ENCODE measurements at places on chromosomes 7 and 10. TPM values are rescaled to one million over a fixed set of nuclear protein-coding genes. Genes with fewer than 3 reads are reported as not detected.

The AQP1 gene
- not detected for total RNA-seq

- no peak for DNase-seq
These were observed 47.5 kb downstream of the ZNF467 start for GRCh38 chr7:149725916-149726315.

The LDB3 gene
- total RNA-seq = not detected

DNA sequence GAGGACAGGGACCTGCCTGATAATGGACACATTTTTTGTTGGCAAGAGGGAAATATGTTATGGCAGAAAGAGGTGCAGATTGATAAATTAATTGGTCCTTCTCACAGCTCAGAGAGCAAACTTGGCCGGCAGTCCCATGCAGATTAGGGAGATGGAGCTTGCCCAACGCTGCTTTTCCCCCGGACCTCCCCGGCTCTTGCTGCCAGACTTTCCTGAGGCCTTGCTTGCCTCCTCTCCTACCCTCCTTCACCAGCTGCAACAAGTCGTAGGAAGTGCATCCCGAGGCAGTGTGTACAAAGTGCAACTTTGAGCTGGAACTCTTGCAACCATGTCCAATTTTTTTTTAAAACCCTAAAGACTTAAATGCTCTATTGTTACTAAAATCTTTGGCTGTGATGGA is 215.5 kb downstream of the LRMDA start:
- DNase-seq = no peak

- no peak for DNase-seq
These were observed 1.8 kb downstream of the GDI2 start for GRCh38 chr10:5811387-5811821.

- DNase-seq = no peak
These were observed 6.4 kb downstream of the LFNG start for GRCh38 chr7:2525658-2526630.

The CPA4 gene
- total RNA-seq = not detected

The VPS41 gene
- total RNA-seq = 63.6 TPM

The TRIM50 gene
- total RNA-seq = not detected

- no peak for DNase-seq
These were observed 87.9 kb upstream of the PLXDC2 start for GRCh38 chr10:19728376-19728775.

- no peak for DNase-seq
These were observed 10.4 kb downstream of the TWIST1 start for GRCh38 chr7:19107081-19107355.

GRCh38 chr10:113495553-113495952 is 57.3 kb upstream of the HABP2 start:
- no peak for DNase-seq

The SLC37A3 gene
- 98.3 TPM for total RNA-seq

The ZNF485 gene
- 6.5 TPM for total RNA-seq

The ALOX5 gene
- total RNA-seq = 0.21 TPM

The CFTR gene
- total RNA-seq = not detected

DNA sequence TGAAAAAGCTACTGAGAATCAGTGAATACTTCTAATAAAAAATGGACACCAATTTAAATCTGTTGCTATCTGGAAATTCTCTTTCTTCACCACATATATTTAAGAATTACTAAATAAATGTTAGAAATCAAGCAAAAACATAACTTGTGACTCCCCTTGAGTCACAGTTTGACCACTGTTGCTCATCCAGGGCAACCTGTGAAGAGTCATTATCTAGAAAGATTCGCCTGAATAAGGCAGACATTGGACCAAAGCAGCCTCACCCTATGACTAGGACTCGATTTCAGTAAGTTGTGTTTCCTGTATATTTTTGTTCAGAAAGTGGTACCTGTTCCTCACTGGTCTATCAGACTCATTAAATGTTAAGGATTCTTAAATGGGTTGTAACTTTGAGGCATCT is 572.4 kb downstream of the ATRNL1 start:
- no peak for DNase-seq

- DNase-seq = no peak
These were observed 8.0 kb downstream of the FRMPD2 start for GRCh38 chr10:48266528-48266927.

DNA sequence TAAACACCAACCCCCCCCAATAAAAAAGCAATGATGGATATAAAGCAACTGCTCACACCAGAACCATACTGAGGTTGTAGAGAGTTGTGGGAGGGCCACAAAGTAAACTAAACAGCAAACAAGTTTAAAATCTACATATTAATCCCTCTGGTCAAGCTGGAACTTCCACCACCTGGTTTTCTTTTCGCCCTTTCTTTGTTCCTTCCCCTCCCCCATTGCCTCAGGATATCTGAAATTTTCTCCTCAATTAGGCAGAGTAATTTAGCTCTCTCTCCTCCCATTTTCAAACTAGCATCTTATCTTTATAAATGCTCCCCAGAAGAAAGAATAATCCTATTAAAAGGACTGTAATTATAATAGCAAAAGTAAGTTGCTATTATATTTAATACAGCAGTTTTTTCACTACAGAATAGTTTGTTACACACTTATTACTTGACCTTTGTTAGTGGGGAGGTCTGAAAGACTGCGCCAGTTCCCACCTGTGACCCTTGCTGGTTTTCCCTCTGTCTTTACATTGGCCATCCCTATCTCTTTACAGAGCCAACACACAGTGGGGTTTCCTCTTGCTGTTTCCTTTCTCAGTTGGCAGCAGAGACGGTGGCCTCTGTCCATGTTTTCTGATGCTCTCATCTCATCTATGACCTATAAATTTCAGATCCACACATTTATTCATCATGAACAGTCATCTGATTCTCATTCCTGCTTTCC is 235.4 kb downstream of the RNLS start:
- DNase-seq = no peak

DNA sequence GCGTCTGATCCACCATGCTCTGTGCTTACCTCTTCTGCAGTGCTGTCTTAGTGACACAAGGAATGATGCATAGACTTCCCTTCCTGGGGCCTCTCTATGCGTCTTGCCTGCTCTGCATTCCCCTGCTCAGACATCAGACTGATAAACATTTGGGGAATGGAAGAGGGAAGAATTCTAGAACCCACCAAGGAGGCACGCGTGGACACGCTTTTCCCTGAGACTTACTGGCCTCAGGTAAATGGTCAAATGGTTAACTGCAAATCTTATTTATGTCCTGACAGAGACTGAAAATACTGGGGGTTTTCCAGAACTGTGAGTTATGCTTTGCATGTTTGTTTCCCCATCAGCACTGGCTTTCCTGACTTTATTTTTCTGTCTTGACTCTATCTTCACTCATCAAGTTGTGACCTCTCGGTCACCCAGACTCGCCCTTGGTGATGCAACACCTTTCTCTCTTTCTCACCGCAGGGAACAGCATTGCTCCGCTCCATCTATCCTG is 285.9 kb upstream of the FZD8 start:
- DNase-seq = no peak

The KCNH2 gene
- 0.41 TPM for total RNA-seq

- DNase-seq = no peak
These were observed 12.7 kb upstream of the ATP6V0E2 start for GRCh38 chr7:149860821-149861727.

The BTRC gene
- total RNA-seq = 18.2 TPM

The ZNF488 gene
- 1.7 TPM for total RNA-seq

DNA sequence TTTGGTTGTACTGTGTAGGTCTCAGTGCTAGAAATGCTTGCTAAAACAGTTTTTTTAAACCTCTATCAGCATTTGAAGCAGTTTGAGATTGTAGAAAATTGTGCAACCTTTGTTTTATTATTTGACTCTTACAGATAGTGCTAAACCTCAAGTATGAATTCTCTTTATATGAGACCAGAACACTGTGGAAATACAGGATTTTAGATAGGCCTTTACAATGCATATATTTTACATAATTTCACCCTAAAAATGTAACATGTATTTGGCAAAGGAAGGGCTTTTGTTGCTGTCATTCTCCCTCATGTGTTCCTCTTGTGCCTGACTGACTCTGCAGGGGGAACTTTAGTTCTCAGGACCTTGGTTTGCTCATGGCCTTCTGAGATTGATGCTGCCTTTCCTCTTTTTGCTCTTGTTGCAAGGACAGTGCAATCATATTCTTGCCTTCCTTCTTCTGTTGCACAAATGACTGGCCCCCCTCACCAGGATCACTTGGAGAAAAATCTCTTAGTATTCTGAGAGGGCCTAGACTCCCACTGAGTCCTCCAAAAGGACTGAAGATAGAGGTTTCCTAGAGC is 188.7 kb downstream of the PPP1R9A start:
- no peak for DNase-seq

- peak; percentile 84 for DNase-seq
These were observed 177.2 kb downstream of the SH3PXD2A start for GRCh38 chr10:103678178-103678526.

DNA sequence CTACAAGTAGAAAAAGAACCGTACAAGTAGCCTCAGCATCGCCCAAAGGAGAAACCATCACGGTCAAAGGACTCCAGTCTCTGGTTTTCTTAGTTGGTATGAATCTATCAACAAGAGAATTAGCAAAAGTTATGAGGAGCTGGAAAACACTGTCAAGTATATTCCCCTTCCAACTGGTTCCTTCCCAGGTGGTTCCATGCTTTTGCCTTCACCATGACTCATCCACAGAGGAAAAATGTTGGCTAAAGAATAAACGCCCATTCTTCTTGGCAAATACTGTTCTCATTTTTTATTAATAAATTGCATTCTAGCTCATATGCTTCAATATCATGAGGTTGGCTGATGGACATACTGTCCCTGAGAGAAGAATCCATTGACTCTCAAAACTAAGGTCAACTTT is 6.4 kb downstream of the ELMO1 start:
- no peak for DNase-seq
